ENCODE measurements at places on chromosomes 4 and X. TPM values are rescaled to one million over a fixed set of nuclear protein-coding genes. Genes with fewer than 3 reads are reported as not detected.

The PGRMC1 gene
- 12.2 TPM for total RNA-seq

The MAGEA2 gene
- not detected for total RNA-seq

The NAP1L5 gene
- 0.20 TPM for total RNA-seq

The FAM13A gene
- 6.7 TPM for total RNA-seq

The EVC2 gene
- 0.62 TPM for total RNA-seq

The ZMAT1 gene
- 1.4 TPM for total RNA-seq

The MAGEA12 gene
- not detected for total RNA-seq

The PDGFRA gene
- 23.1 TPM for total RNA-seq

The RHOXF2 gene
- not detected for total RNA-seq

GRCh38 chr4:39353478-39354253 is 12.5 kb downstream of the RFC1 start:
- H3K27ac ChIP-seq: peak overlapping the region; percentile 43
- peaks cover 15% of the 10 kb centered on the region for H3K36me3 ChIP-seq

DNA sequence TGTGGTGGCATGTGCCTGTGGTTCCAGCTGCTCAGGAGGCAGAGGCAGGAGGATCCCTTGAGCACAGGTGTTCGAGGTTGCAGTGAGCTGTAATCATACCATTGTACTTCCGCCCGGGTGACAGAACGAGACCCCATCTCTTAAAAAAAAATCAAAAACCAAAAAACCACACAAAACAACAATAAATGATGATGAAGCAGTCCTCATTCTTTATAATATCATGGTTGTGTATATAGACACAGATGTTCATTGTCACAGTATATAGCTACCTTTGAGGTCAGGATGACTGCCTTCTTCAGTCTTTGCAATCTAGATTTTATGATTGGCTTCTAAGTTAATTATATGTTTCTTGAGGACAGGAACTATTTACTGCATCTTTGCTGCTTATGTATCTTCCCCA is 37.0 kb downstream of the ZFX start:
- H3K36me3 ChIP-seq: no peaks in the 10 kb centered on the region
- DNase-seq: no peak
- H3K27ac ChIP-seq: no peak overlapping the region
- H3K4me3 ChIP-seq: no peak overlapping the region
- no peaks in the 10 kb centered on the region for H3K27me3 ChIP-seq

DNA sequence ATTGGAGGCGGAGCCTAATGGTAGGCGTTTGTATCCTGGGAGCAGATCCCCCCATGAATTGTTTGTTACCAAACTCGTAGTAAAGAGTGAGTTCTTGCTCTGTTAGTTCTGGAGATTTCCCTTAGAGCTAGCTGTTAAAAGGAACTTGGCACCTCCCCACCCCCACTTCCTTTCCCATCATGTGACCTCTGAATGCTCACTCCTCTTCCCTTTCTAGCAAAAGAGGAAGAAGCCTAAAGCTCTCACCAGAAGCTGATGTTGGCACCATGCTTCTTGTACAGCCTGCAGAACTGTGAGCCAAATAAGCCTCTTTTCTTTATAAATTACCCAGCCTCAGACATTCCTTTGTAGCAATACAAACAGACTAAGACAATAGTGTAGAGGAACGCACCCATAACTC is 13.8 kb upstream of the ATOH1 start:
- H3K4me3 ChIP-seq: no peak overlapping the region
- no peaks in the 10 kb centered on the region for H3K36me3 ChIP-seq
- no peaks in the 10 kb centered on the region for H3K27me3 ChIP-seq
- no peak overlapping the region for H3K27ac ChIP-seq
- no peak for DNase-seq
- H3K4me1 ChIP-seq: no peaks in the 10 kb centered on the region

- no peaks in the 10 kb centered on the region for H3K36me3 ChIP-seq
- H3K27me3 ChIP-seq: no peaks in the 10 kb centered on the region
- no peak overlapping the region for H3K4me3 ChIP-seq
- no peaks in the 10 kb centered on the region for H3K4me1 ChIP-seq
These were observed 67.6 kb downstream of the ELOVL6 start for GRCh38 chr4:110130576-110131358.

DNA sequence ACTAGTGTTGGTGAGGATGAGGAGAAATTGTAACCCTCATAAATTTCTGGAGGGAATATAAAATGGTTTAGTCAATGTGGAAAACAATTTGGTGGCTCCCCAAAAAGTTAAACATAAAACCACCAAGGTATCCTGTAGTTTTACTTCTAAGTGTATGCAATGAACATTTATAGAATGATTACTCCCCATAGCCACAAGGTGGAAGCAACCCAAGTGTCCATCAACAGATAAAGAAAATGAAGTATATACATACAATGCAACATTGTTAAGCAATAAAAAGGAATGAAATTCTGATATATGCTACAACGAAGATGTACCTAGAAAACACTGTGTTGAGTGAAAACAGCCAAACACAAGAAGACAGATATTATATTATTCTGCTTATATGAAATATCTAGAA is 569.1 kb upstream of the GRID2 start:
- no peak for DNase-seq
- no peak overlapping the region for H3K27ac ChIP-seq
- no peaks in the 10 kb centered on the region for H3K4me1 ChIP-seq
- no peaks in the 10 kb centered on the region for H3K36me3 ChIP-seq
- no peaks in the 10 kb centered on the region for H3K27me3 ChIP-seq

DNA sequence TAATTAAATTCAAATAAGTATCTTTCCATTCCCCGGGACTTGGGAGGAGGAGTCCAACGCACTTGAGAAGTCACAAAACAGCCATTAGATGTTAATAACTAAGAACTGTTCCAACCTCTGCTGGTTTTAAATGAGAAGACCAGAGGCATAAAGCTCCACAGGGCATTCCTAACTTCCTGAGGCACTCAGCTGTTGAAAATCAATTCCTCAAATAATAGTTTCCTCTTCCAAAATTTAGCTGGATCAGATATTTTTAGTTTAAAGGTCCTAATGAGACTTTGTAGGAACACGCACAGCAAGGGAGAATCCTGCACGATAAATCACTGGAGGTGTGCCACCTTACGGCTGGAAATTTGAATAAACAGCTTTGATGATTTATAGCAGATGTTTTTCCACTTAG is 504.3 kb upstream of the ZFP42 start:
- no peaks in the 10 kb centered on the region for H3K4me1 ChIP-seq
- no peak for DNase-seq
- no peaks in the 10 kb centered on the region for H3K27me3 ChIP-seq

- no peaks in the 10 kb centered on the region for H3K27me3 ChIP-seq
- H3K4me1 ChIP-seq: no peaks in the 10 kb centered on the region
- no peak for DNase-seq
- no peak overlapping the region for H3K4me3 ChIP-seq
These were observed 291.6 kb upstream of the HS3ST1 start for GRCh38 chr4:11720292-11720691.

DNA sequence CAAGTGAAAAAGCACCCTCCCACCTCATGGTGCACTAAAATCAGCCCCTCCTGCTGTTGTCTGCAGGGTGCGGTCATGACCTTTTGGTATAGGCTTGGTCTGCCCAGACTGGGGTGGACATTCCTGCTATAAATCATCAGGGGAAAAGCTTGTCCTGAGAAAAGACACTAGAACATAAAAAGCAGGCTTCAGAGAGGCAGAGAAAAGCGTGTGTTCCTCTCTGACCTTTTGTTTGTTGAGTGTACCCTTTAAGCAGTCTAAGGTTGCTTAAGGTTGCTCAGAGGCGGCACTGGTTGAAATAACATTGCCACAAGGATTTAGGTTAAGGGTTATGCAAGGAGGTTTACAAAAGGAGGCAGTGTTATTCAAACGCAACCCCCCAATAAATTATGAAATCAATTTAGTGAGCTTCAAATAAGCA is 43.5 kb downstream of the CCDC158 start:
- no peak for DNase-seq
- H3K27me3 ChIP-seq: no peaks in the 10 kb centered on the region
- no peaks in the 10 kb centered on the region for H3K36me3 ChIP-seq
- H3K4me3 ChIP-seq: no peak overlapping the region

- H3K4me3 ChIP-seq: no peak overlapping the region
- DNase-seq: no peak
- no peaks in the 10 kb centered on the region for H3K36me3 ChIP-seq
These were observed 124.7 kb upstream of the C1QTNF7 start for GRCh38 chr4:15303052-15303641.

GRCh38 chr4:147597561-147597960 is 19.6 kb upstream of the TMEM184C start:
- no peak overlapping the region for H3K27ac ChIP-seq
- no peak for DNase-seq
- no peaks in the 10 kb centered on the region for H3K27me3 ChIP-seq
- H3K36me3 ChIP-seq: no peaks in the 10 kb centered on the region
- H3K4me1 ChIP-seq: no peaks in the 10 kb centered on the region

DNA sequence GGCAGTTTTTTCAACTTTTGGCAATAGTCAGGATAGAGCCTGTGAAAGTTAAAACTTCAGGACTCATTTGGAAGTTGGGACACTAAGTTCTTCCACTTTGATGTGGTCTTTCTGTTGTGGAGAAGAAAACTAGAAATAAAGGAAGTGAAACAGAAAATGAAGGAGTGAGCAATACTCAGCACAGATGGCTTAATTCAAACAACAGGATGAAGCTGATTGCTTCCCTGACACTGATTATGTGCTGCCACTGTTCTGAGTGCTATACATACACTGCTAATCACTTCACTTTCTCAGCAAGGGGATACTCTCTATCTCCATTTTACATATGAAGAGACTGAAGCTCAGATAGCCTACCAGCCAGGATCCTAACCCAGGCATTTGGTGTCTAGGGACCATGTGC is 235.1 kb upstream of the CPEB2 start:
- no peak for DNase-seq
- H3K4me1 ChIP-seq: no peaks in the 10 kb centered on the region
- no peaks in the 10 kb centered on the region for H3K27me3 ChIP-seq
- H3K36me3 ChIP-seq: no peaks in the 10 kb centered on the region

DNA sequence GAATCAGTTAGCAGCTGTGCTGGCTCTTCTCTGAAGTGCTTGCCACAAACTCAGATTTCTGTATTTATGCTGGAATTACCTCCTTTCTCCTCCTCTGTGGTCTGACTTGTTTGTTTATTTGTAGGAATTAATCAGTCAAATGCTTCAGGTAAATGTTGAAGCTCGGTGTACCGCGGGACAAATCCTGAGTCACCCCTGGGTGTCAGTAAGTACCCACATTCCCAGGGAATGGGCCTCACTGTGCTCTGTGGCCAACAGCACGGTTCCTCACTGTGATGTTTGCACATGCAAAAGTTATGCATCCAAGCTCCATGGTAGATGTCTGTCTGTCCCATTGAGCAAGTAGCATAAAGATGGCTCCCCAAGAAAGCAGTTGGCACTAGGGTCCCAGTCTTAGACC is 169.9 kb downstream of the DCLK2 start:
- no peak overlapping the region for H3K27ac ChIP-seq
- H3K27me3 ChIP-seq: no peaks in the 10 kb centered on the region
- H3K36me3 ChIP-seq: no peaks in the 10 kb centered on the region
- no peak overlapping the region for H3K4me3 ChIP-seq
- no peaks in the 10 kb centered on the region for H3K4me1 ChIP-seq
- no peak for DNase-seq

DNA sequence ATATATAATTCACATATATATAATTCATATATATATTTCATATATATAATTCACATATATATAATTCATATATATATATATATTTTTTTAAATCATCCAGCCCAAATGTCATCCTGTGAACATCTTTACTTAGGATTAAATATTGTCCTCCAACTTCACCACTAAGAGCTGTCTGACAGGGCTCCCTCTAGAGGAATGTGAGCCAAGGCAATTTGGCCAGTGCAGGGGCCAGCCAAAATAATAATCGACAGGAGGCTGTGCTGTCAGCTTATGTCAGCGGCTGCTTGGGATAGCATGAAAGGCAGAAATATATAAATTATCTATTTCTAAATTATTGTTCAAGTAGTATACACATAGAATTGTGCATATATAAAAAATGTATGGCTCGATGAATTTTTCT is 29.5 kb downstream of the EGFL6 start:
- H3K27ac ChIP-seq: no peak overlapping the region
- no peak overlapping the region for H3K4me3 ChIP-seq
- H3K27me3 ChIP-seq: peaks cover 3% of the 10 kb centered on the region
- no peaks in the 10 kb centered on the region for H3K4me1 ChIP-seq

GRCh38 chr4:118969359-118969758 is 80.7 kb downstream of the SYNPO2 start:
- peak; percentile 64 for DNase-seq
- H3K4me1 ChIP-seq: peaks cover 59% of the 10 kb centered on the region
- no peaks in the 10 kb centered on the region for H3K27me3 ChIP-seq
- peak overlapping the region; percentile 24 for H3K4me3 ChIP-seq
- no peaks in the 10 kb centered on the region for H3K36me3 ChIP-seq

- no peak for DNase-seq
- no peaks in the 10 kb centered on the region for H3K4me1 ChIP-seq
- no peaks in the 10 kb centered on the region for H3K36me3 ChIP-seq
- H3K27me3 ChIP-seq: no peaks in the 10 kb centered on the region
- H3K4me3 ChIP-seq: no peak overlapping the region
- no peak overlapping the region for H3K27ac ChIP-seq
These were observed 57.3 kb downstream of the SH3BGRL start for GRCh38 chrX:81259020-81259713.
